Aorta (tissue), 5 donors: ENCODE measurements at places on chromosomes 12 and 14. TPM values are rescaled to one million over a fixed set of nuclear protein-coding genes. Genes with fewer than 3 reads are reported as not detected.

CYP46A1 gene
- 3.7 TPM for total RNA-seq

NTF3 gene
- 51.6 TPM for total RNA-seq

LRTM2 gene
- not detected for total RNA-seq

GAS2L3 gene
- total RNA-seq, result 5.8 TPM

LRRC9 gene
- not detected for total RNA-seq

IFNG-AS1 gene
- 0.54 TPM for total RNA-seq

INHBE gene
- not detected for total RNA-seq

GRCh38 chr12:50647031-50647430, 116.9 kb upstream of the ATF1 start:
- no peak for DNase-seq

- DNase-seq, result peak; percentile 47
Measured at GRCh38 chr12:130127532-130127911, 34.7 kb upstream of the FZD10 start.

DNA sequence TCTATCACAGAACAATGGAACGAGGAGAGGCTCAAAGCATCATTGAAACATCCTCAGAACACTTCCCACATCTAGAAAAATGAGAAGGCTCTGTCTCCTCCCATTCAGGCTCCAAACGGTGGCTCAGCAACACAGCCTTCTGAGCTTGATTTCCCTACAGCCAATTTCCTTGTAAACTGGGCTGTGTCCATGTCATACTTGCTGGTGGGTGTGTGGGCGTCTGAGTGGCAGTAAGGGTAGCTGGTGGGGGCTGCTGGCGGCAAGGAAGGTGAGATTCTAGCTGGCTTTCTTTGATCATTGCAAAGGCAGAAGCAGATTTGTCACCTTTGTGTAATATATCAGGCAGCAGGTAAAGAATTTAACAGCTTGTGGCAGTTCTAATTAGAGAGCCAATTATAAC, 163.7 kb downstream of the CALM1 start:
- peak; percentile 8 for DNase-seq

DNA sequence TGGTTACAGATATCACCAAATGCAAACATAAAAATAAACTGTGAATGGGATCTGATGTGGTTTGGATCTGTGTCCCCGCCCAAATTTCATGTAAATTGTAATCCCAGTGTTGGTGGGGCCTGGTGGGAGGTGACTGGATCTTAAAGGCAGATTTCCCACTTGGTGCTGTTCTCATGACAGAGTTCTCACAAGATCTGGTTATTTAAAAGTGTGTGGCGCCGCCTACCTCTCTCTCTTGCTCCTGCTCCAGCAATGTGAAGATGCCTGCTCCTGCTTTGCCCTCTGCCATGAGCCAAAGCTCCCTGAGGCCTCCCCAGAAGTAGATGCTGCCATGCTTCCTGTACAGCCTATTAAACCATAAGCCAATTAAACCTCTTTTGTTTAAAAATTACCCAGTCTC, 47.8 kb downstream of the SLC25A21 start:
- no peak for DNase-seq

DNA sequence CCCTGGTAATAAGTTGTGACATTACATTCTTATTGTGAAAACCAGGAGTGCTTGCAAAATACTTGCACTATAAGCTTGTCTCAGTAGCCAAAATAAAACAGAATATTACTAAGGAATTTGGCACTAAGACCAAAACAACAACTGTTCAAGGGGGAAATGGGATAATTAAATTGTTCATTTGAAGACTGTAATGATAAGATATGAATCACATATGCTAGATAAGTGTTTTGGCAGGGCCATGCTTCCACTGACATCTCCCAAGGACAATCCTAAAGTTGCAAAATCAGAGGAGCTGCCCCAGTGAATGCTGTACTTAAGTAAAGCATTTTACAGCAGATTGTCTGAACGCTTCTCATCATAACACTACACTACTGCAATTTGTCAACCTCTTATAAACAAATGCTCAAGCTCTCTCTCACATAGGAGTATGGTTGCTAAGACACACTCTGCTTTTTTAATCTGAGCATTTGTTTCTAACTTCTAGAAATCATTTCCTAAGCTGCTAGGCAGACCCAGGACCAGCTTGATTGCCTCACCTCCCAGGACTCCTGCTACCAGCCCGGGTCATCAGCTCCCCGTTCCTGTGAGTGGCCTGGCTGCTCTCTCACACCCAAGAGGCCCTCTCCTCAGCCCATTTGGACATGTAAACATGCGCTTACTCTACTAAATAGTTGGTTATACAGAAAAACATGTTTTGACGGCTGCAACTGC, 191.5 kb downstream of the PAX9 start:
- no peak for DNase-seq

DNA sequence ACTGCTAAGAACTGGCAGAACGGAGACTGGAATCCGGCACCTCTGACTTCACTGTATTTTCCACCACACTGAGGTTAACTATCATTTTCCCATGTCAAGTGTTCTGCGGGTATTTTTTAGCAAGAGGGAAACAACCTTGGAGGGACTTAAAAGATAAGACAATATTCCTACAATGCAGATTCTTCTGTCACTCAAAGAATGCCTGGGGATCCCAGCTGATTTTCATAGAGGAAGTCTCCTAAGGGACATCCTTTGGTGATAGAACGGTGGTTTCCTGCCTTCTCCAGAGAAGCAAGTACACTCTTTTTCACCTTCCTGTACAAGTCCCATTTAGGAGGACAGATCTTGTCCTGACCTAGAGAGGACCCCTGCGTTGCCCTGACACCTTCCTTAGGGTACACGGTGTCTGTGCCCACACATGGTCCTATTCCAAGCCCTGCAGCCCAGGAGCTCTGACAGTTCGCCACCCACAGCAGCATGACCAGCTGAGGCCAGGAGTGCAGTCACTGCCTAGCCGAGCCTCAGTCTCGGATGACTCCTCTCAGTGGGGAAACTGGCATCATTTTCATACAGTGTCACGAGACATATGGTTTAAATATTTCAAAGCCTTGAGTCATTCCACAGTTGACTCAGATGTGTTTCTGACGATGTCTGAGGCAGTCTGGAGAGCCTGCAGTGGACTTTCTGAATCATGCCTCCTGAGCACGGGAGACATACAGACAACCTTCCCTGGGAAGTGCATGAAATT, 181.3 kb upstream of the FKBP4 start:
- peak; percentile 88 for DNase-seq

- no peak for DNase-seq
Measured at GRCh38 chr12:15526033-15526432, 203.7 kb downstream of the PTPRO start.

GRCh38 chr12:31289441-31289840, 36.5 kb downstream of the SINHCAF start:
- no peak for DNase-seq

- DNase-seq, result no peak
Measured at GRCh38 chr12:11967376-11968047, 103.2 kb upstream of the BCL2L14 start.

DNA sequence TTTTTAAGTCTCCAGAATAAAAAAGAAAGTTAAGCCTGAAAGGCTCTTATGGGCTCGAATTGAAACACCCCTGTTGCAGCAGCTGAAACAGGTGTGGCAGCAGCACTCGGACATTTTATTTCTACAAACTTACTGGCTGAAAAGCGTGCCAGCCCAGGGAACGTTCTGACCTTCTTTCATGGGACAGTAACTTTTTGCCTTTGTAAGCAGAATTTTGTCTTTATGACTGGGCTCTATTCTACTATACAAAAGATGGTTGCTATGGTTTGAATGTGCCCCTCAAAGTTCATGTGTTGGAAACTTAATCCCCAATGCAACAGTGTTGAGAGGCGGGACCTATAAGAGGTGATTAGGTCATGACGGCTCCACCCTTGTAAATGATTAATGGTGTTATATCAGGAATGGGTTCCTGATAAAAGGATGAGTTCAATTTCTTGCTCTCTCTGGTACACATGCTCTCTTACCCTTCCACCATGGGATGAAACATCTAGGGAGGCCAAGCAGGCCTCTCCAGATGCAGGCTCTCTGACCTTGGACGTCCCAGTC, 52.7 kb downstream of the PELI2 start:
- no peak for DNase-seq

GRCh38 chr12:107447336-107447735, 238.3 kb upstream of the PWP1 start:
- DNase-seq, result no peak

DNA sequence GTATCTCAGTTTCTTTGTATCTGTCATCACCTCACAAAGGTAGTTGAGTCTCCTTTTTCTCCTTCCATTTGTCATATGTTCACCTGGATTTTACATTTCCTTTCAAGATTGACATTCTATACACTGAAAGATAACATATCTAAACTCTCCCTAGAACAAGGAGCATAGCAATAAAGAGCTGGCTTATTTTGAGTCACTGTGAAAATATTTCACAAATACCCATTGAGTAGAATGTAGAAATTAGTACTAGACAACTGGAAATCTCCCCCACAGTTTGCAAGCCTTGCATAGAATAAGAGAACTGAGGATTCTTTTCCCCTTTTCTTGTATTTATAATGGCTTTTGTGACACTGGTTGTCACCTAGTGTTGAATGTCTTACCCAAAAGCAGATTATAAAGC, 111.2 kb downstream of the KICS2 start:
- no peak for DNase-seq
